Foreskin keratinocyte (primary cell): ENCODE measurements at places on chromosomes 11 and 22.

DNA sequence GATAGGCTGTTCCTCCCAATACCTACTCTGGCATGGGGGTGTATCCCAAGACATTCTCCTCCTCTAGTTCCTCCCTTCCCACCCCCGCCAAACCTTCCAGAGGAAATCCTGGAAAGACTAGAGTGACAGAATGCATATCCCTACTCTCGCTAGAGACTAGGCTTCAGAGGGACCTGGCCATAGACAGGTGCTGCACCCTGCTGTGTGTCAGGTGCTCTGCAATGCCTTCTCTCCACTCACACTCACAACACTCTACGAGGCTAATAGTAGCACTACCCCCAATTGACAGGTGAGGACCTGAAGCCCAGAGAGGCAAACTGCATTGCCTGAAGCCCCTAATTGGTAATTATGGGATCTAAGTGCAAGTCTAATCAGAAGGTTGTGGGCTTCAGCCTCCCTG lies 46.2 kb upstream of the LMO1 start:
- DNase-seq: peak; percentile 22

DNA sequence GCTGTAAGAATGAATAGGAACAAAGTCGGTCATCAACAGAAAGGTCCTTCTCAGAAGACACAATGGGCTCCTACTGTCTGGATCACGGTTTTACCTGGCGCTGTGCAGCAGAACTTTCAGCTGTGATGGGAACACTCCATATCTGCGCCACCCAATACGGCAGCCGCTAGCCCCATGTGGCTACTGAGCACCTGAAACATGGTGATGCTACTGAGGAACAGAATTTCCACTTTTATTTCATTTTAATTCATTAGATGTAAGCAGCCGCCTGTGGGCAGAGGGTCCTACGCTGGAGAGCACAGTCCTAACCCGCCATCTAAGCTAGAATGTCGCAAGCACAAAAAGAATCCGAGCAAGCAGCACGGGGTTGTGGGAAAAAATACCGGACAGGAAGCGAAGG lies 2.7 kb downstream of the SULT4A1 start:
- DNase-seq: no peak

GRCh38 chr11:94727819-94728218 lies 40.3 kb upstream of the AMOTL1 start:
- DNase-seq: peak; percentile 23

GRCh38 chr11:112394304-112394703 lies 133.6 kb upstream of the PLET1 start:
- DNase-seq: no peak

GRCh38 chr11:123197711-123198110 lies 2.7 kb upstream of the CLMP start:
- peak; percentile 84 for DNase-seq

- no peak for DNase-seq
Observed at GRCh38 chr11:77173494-77173893, 45.4 kb downstream of the MYO7A start.

- DNase-seq: no peak
Observed at GRCh38 chr22:37278261-37278660, 4.0 kb upstream of the CYTH4 start.

- no peak for DNase-seq
Observed at GRCh38 chr11:47318166-47318565, 34.3 kb downstream of the MYBPC3 start.
